ENCODE measurements at places on chromosomes 1 and 21. TPM values are rescaled to one million over a fixed set of nuclear protein-coding genes. Genes with fewer than 3 reads are reported as not detected.

DNA sequence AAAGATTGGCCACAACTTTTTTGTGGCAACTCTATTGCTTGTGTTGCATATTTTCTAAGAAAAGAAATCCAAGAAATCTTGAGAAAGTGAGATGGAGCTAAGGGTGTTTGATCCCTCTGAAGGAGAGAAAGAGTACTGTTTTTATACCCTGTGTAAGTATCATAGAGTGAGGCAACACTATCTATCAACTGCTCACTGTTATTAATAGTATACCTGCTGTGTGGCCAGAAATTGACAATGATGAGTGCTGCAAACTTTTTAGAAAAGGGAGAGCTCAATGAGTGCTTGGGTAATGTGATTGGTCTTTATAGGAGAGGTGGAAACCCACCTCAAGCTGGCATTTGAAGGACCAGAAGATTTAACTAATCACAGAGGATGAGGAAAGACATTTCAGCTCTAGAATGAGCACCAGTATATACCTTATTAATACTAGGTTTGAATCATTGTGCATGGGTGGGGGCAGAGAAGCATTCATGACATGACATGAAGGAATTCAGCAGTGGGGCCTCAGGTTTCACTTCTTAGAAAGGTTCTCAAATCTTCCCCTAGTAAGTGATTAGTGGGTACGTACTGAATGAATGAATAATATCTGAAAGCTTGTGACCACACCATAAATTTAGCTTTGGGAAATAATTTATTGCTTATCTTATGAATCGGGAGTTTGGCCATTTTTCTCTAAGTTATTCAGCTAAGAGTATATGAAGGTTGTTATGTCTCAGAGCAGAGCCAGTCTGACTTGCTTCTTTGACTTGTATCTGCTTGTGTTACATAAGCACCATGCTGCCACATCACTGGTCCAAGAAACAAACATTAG lies 169.2 kb upstream of the SGIP1 start:
- H3K4me1 ChIP-seq, result no peaks in the 10 kb centered on the region
- no peaks in the 10 kb centered on the region for H3K36me3 ChIP-seq
- no peak overlapping the region for H3K4me3 ChIP-seq
- no peak overlapping the region for H3K27ac ChIP-seq
- no peak for DNase-seq

- no peaks in the 10 kb centered on the region for H3K36me3 ChIP-seq
- no peak for DNase-seq
- H3K27me3 ChIP-seq, result peaks cover 2% of the 10 kb centered on the region
These were observed 9.3 kb downstream of the FMO1 start for GRCh38 chr1:171257607-171258076.

DNA sequence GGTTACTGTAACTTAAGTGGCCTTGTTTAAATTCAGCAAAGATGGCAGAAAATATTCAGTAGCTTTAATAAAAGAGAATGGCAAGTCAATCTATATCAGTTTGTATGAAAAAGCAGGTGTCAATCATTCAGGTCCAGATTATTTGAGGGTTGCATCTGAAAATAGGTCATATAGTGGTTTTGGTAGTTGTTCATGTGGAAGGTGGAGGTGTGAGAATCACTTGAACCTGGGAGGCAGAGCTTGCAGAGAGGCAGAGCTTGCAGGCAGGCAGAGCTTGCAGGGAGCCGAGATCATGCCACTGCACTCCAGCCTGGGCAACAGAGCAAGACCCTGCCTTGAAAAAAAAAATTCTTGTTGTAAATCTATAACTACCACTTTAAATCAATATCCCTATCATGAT lies 88.6 kb downstream of the ZSWIM5 start:
- no peak overlapping the region for H3K27ac ChIP-seq
- DNase-seq, result no peak
- no peaks in the 10 kb centered on the region for H3K27me3 ChIP-seq
- H3K4me3 ChIP-seq, result no peak overlapping the region

Gene TOE1
- 20.4 TPM for total RNA-seq

Gene NCF2
- total RNA-seq, result 54.3 TPM

GRCh38 chr1:159889202-159889601 lies 10.8 kb downstream of the CFAP45 start:
- H3K36me3 ChIP-seq, result no peaks in the 10 kb centered on the region
- H3K4me3 ChIP-seq, result no peak overlapping the region
- peaks cover 26% of the 10 kb centered on the region for H3K4me1 ChIP-seq

DNA sequence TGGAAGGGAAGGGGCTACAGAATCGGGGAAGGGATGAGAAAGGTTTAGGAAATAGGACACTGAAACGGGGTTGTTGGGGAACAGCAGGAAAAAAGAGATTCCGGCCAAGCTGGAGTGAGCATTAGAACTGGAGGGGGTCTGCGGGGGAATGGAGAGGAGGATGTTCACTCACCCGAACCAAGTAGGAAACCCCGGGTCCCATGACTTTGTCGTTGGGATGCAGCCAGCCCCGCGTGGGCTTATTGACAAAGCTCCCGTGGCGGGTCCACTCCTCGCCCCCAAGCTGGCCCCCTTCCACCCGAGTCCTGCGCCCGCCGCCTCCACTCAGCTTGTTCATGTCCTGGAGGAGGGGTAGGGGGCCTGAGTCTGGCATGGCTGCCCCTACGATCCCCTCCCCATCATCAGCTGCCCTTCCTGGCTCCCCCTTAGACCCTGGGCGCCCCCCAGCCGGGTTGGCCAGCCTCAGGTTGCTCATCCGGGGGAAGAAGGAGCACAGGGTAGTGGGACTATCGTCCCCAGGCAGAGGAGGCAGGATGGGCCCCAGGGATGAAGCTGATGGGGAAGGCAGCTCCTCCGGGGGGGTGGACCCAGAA lies 591 bp downstream of the SHC1 start:
- peaks cover 44% of the 10 kb centered on the region for H3K4me1 ChIP-seq
- DNase-seq, result no peak
- H3K4me3 ChIP-seq, result peak overlapping the region; percentile 87
- H3K36me3 ChIP-seq, result peaks cover 28% of the 10 kb centered on the region
- H3K27me3 ChIP-seq, result no peaks in the 10 kb centered on the region

DNA sequence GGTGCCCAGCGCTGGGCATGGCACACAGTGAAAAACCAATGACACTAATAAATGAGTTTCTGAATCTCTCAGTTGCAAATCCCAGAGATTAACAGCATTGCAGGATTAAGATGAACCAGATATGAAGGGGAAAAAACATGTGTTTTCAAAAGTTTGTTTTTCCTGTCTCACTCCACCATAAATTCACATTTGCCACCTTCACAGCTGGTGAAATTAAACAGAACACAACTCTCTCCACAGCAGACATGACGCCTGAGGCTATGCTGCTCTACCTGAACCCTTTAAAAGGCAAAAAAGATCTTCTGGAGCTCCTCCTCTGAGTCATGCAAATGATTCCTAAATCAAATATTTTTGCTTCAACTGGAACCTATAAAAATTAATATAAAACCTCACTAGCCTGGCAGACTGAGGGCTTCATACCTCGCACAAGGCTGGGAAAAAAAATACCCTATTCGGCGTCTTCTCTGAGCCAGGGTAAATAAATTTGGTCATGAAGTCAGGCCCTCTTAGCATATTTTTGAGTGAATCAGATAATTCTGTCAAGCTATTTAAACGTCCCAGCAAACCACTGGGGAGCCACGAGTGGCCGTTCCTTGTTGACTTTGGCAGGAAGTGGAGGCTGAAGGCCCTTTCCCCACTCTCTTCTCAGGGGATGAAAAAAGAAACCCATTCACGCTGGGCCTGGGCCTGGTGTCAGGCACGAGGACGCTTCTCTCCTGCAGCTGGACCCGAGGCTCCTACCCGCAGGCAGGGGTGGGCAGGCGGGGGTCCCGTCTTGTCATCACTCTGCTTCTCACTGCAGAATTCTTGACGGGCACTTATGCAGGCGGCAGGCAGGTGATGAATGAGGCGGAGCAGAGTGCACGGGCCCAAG lies 53.0 kb downstream of the DMRTB1 start:
- H3K4me3 ChIP-seq, result no peak overlapping the region
- H3K4me1 ChIP-seq, result no peaks in the 10 kb centered on the region
- no peaks in the 10 kb centered on the region for H3K36me3 ChIP-seq
- no peak for DNase-seq
- no peak overlapping the region for H3K27ac ChIP-seq

Gene C8A
- total RNA-seq, result not detected

Gene GPR52
- 0.55 TPM for total RNA-seq

DNA sequence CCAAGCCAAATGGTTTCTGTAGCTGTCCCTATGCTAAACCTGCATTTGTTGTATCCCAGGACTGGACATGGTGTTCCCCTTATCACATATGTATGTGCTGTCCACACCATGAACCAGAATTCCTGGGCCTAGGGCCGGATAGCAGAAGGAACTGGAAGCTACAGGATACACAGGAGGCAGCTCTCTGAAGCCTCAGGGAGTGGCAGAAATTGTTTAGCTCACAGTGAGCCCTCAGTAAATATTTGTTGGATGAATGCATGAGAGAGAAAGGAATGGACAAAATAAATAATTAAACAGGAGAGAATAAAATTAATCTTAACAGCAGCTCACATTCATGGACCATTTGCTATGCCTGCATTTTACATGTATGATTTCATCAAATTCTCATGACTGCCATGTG lies 2.1 kb downstream of the NIPAL3 start:
- H3K27me3 ChIP-seq, result no peaks in the 10 kb centered on the region
- peaks cover 28% of the 10 kb centered on the region for H3K4me1 ChIP-seq
- peak overlapping the region; percentile 63 for H3K4me3 ChIP-seq
- peak overlapping the region; percentile 64 for H3K27ac ChIP-seq
- no peak for DNase-seq
- no peaks in the 10 kb centered on the region for H3K36me3 ChIP-seq

- peak overlapping the region; percentile 76 for H3K27ac ChIP-seq
- no peaks in the 10 kb centered on the region for H3K36me3 ChIP-seq
- peak; percentile 63 for DNase-seq
- H3K4me3 ChIP-seq, result no peak overlapping the region
These were observed 116.0 kb upstream of the ZNHIT6 start for GRCh38 chr1:85824066-85824840.

Gene MEF2D
- 33.5 TPM for total RNA-seq

Gene SLC26A9
- 0.98 TPM for total RNA-seq

- no peak for DNase-seq
- H3K27me3 ChIP-seq, result no peaks in the 10 kb centered on the region
- H3K27ac ChIP-seq, result no peak overlapping the region
- no peak overlapping the region for H3K4me3 ChIP-seq
- H3K4me1 ChIP-seq, result no peaks in the 10 kb centered on the region
These were observed 173 bp downstream of the FABP3 start for GRCh38 chr1:31372751-31373055.

- H3K4me3 ChIP-seq, result no peak overlapping the region
- peak overlapping the region; percentile 48 for H3K27ac ChIP-seq
- H3K36me3 ChIP-seq, result no peaks in the 10 kb centered on the region
- H3K4me1 ChIP-seq, result peaks cover 15% of the 10 kb centered on the region
- H3K27me3 ChIP-seq, result no peaks in the 10 kb centered on the region
- DNase-seq, result peak; percentile 71
These were observed 4.7 kb downstream of the SLC35F3 start for GRCh38 chr1:233909195-233909594.

Gene SYNJ1
- 3.3 TPM for total RNA-seq

DNA sequence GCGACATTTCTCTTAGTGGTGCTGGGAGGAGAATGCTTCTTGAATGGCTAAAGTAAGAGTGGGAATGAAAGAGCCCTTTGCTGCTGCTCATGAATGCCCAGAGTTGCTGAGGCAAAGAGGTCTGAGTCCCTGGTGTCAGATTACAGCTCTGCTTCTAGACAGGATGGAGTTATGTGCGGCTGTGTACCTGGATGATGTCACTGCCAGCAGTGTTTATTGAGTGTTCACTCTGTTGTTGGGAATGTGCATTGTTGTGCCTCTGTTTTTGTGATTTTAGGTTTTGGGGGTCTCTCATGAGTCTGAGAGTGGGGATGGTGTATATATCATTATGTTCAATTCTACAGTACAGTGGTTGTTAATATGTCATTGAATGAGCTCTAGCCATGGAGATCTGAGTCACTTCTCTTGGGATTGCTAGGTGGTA lies 2.7 kb downstream of the CDC14A start:
- no peaks in the 10 kb centered on the region for H3K27me3 ChIP-seq
- no peak overlapping the region for H3K27ac ChIP-seq
- peaks cover 31% of the 10 kb centered on the region for H3K4me1 ChIP-seq
- DNase-seq, result peak; percentile 85
- no peak overlapping the region for H3K4me3 ChIP-seq

DNA sequence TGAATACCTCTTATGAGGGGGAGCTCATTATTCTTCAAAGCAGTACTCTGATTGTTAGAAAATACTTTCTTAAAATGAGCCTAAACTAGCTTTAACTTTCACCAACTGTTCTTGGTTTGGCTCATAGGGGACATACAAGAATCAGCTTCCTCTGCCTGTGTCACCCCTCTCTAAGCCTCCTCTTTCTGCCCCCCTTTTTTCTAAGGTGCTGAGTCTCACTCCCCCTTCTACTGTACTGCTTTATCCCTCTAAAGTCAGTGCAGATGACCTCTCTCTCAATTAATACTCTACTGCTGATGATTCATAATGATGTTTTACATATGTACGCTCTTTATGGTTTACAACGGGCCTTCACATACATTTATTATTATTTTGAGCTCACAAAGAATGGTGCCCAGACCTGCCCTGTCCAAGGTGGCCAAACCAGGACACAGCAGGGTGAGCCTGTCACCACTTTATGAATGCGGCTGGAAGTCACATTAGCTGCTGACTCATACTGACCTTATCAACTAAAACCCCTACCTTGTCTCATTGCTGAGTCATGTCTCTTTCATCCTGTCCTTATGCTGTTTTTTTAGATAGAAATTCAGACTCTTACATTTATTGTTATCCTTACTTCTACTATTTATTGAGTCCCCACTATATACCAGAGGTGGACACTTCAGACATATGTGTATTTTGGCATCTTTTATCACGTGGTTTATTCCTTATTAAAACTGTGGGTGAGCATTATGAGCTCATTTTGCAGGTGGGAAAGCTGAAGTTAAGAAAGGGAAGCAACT lies 126.9 kb downstream of the RNF220 start:
- H3K4me3 ChIP-seq, result no peak overlapping the region
- peak; percentile 91 for DNase-seq
- no peaks in the 10 kb centered on the region for H3K36me3 ChIP-seq
- peaks cover 19% of the 10 kb centered on the region for H3K4me1 ChIP-seq

DNA sequence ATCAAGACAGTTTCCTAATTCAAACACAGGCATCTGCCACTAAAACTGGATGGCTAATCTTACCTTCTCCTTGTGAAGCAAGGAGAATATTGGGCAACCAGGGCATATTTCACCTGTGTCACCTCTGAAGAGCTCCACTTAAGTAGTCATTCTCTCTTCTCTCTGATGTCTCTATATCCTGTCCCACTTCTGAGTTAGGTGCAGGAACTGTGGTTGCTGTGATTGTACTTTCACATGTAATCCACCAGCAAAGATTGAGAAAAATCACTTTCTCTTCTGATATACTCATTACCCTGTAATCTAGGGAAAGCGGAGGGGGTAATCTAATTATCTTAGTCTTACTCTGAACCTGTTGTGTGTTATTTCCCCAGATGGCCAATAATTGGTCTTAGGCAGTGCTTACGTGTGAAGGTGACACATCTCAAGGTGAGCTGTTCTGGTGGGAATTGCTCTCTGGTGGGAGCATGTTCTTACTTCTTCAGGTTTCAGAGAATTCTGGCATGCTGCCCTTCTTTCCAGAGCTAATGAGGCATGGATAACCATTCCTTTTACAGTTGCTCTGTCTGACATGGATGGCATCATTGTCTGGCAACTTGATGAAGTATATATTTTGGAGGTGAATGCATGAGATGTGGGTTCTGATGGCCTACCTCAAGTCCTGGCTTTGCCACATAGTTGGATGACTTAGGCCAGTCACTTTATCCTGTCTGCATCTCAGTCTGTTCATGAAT lies 12.0 kb downstream of the XCL2 start:
- no peak overlapping the region for H3K4me3 ChIP-seq
- no peak for DNase-seq
- H3K27me3 ChIP-seq, result no peaks in the 10 kb centered on the region
- H3K4me1 ChIP-seq, result no peaks in the 10 kb centered on the region
- H3K27ac ChIP-seq, result no peak overlapping the region

Measured in PC-9 (cell line).